Body of pancreas (tissue), 4 donors: ENCODE measurements at places on chromosomes 4 and X.
A peak's percentile ranks its signal among the peaks of the same experiment; 100 is the strongest.

- DNase-seq: no peak
Observed at GRCh38 chr4:143486314-143486713, 27.2 kb upstream of the SMARCA5 start.

GRCh38 chrX:24828600-24828999 lies 134.9 kb downstream of the POLA1 start:
- DNase-seq: no peak

GRCh38 chr4:98565681-98566301 lies 92.6 kb downstream of the TSPAN5 start:
- no peak for DNase-seq

GRCh38 chr4:185742766-185743165 lies 69.2 kb downstream of the SORBS2 start:
- peak; percentile 68 for DNase-seq

DNA sequence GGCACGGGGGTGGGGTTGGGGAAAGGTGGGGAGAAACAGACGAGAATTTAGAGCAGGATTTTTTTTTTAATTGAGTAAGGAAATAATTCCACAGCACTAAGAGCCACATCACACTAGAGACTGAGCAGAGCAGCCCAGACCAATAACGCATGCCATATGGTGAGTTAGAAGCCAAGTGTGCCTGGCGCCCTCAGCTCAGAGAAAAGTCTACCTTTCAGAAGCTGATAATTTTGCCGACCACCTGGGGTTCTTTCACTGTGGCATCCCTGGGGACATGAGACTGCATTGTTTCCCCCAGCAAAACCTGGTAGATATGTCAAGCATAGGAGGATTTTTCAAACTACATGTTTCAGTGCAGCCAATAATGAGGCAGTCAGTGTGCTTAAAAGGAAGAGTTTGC lies 516.8 kb downstream of the SMARCA1 start:
- no peak for DNase-seq

- DNase-seq: no peak
Observed at GRCh38 chrX:109472939-109473735, 8.7 kb downstream of the GUCY2F start.

DNA sequence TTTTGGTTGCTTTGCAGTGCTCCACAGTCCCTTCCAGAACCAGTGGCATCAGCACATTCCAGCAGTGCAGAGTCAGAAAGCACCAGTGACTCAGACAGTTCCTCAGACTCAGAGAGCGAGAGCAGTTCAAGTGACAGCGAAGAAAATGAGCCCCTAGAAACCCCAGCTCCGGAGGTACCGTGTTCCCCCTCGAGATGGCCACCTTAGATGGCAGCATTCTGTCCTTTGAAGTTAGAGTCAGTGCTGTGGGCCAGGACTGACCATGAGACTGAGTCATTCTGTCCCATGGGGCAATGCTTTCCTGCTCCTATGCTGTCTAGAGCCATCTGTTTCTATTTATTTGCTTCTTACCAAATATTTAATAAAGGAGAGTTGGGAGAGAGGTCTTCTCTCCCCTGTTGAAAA lies 112.3 kb downstream of the KLHL8 start:
- DNase-seq: peak; percentile 31

DNA sequence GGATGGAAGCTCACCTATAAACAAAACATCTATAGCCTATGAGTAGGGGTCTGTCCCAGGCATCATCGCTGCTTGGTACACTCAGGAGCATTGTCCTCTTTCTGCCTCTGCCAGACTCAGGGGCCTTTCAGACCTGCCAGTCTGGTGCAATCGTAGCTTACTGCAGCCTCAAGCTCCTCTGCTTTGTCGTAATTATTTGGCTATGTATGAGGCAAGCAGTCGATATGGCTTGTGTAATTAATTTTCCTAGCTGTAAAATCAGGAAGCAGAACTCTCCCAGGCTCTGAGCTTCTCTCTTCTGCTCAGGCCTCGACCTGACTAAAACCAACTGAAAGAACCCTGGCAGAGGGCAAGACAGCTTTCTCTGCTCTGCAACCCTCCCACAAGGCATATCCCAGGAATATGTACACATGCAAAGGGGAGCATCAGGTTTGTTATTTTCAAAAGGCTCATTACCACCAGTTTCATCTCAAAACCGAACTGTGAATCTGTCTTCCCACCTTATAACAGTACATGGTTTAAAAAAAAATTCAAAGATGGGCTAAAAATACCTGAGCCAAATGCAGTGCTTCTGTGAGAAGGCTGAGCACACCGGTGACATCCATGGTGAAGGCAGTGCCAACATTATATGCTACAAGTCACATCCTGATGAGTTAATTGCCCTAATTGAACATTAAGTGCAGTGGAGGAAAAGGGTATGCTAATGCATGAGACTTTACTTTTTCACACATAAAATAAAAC lies 309.2 kb upstream of the EMCN start:
- no peak for DNase-seq
